ENCODE measurements at places on chromosomes 16 and 17. TPM values are rescaled to one million over a fixed set of nuclear protein-coding genes. Genes with fewer than 3 reads are reported as not detected.

The NPW gene
- total RNA-seq, result 15.3 TPM

The SMARCE1 gene
- 129 TPM for total RNA-seq

The SRL gene
- not detected for total RNA-seq

The SLC2A4 gene
- total RNA-seq, result 0.31 TPM

- DNase-seq, result no peak
- peaks cover 26% of the 10 kb centered on the region for H3K4me1 ChIP-seq
- no peak overlapping the region for H3K27ac ChIP-seq
These were observed 55.1 kb downstream of the SOX9 start for GRCh38 chr17:72175787-72176515.

DNA sequence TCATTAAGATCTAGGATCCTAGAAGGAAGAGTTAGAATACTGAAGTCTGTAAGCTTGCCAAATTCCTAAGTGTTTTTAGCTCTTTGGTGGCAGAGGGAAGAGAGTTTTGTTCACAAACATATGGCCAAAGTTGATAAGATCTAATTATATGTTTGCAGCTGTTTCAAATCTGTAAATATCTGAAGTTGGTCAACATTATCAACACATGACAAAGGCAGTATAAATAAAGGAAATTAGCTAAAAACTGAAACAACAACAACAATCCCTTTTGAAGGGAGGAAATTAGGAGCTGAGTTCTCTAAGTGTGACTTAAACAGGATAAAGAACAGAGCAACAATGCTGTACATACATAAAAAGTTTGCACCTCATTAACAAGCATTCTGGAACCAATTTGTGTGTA lies 208.7 kb downstream of the KCNJ2 start:
- no peaks in the 10 kb centered on the region for H3K27me3 ChIP-seq
- H3K4me3 ChIP-seq, result no peak overlapping the region
- H3K36me3 ChIP-seq, result no peaks in the 10 kb centered on the region
- no peak overlapping the region for H3K27ac ChIP-seq

- H3K4me1 ChIP-seq, result no peaks in the 10 kb centered on the region
- H3K27me3 ChIP-seq, result no peaks in the 10 kb centered on the region
- no peak overlapping the region for H3K4me3 ChIP-seq
- no peak overlapping the region for H3K27ac ChIP-seq
- no peaks in the 10 kb centered on the region for H3K36me3 ChIP-seq
- DNase-seq, result no peak
These were observed 16.2 kb upstream of the PVALEF start for GRCh38 chr17:81148986-81149533.

- no peak for DNase-seq
- H3K27ac ChIP-seq, result no peak overlapping the region
- no peaks in the 10 kb centered on the region for H3K4me1 ChIP-seq
- no peaks in the 10 kb centered on the region for H3K27me3 ChIP-seq
- H3K36me3 ChIP-seq, result no peaks in the 10 kb centered on the region
- H3K4me3 ChIP-seq, result no peak overlapping the region
These were observed 24.9 kb downstream of the ACSF3 start for GRCh38 chr16:89118361-89119165.

DNA sequence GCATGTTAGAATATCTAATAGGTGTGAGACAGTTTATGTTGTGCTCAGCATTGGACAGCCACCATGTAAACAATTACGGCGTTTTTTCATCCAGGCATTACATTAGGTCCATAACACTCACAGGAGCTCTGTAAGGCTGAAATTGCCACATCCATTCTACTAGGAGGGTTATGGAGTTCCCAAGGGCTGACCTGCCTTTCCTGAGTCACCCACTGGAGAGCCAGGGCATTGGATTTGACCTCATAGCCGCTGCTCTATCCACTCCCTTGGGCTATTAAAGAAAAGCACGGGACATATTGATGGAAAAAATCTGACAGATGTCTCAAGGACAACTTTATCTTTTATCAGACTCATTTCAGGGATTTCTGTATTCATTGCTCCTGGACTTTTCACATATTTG lies 306.3 kb upstream of the HSBP1 start:
- H3K27ac ChIP-seq, result no peak overlapping the region
- H3K36me3 ChIP-seq, result no peaks in the 10 kb centered on the region
- H3K4me1 ChIP-seq, result no peaks in the 10 kb centered on the region
- H3K4me3 ChIP-seq, result no peak overlapping the region
- no peaks in the 10 kb centered on the region for H3K27me3 ChIP-seq
- no peak for DNase-seq

DNA sequence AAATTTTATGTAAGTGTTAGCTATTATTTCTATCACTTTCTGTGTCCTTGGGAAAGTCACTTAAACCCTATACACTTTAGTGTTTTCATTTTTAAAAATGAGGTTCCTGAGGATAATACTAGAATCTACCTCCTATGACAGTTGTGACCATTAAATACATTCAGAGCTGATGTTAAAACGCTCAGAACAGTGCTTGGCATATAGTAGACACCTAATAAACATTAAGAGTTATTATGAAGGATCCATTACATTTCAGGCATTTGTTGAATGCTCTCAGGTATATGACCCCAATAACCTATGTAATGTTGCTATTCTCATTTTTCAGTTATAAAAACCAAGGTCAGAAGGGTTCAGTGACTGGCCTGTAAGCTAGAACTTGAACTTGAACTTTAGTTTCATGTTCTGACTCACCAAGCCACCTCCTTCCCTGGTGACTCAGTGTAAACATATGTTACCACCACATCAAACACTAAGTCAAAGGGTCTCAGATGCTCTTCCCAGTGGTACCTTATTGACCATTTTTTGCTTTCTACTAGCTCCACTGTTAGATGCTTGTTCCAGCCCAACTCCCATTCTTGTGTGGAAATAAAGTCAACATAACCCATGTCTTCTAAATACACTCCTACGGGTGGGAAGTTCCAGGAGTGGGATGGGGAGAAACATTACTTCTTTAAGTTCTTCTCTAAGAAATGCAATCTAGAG lies 47.6 kb downstream of the HSD17B2 start:
- H3K36me3 ChIP-seq, result no peaks in the 10 kb centered on the region
- H3K27me3 ChIP-seq, result no peaks in the 10 kb centered on the region
- H3K27ac ChIP-seq, result no peak overlapping the region
- no peaks in the 10 kb centered on the region for H3K4me1 ChIP-seq
- DNase-seq, result no peak

GRCh38 chr17:76056882-76057281 lies 15.4 kb downstream of the SRP68 start:
- H3K27me3 ChIP-seq, result no peaks in the 10 kb centered on the region
- no peak for DNase-seq
- peaks cover 25% of the 10 kb centered on the region for H3K36me3 ChIP-seq

DNA sequence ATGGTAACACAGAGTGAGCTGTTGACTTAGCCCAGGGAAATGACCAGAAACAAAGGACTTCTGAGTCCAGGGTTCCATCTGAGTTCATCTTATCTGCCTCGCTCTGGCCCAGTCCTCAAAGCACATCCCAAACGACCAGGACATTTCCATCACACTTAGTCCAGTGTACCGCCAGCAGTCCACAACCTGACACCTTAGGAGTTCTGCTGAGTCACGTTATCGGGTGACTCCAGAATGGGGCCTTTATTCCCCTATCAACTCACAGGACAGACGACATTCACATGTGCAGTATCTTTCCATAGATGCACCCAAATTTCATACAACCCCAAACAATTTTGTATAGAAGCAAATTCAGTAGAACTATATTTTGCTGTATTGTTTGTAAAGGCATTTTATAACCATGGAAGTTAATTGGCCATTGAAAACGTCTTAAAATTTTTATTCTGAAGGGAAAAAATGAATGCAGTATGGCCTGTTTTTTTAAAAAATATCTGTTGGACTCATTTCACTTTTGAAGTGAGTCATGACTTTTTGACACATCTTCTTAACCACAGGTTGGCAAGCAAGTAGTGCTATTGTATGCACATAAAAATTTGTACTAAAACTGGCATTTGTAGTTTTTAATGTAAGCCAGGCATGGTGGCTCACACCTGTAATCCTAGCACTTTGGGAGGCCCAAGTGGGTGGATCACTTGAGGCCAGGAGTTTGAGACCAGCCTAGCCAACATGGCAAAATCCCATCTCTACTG lies 46.3 kb downstream of the ZNF18 start:
- H3K4me1 ChIP-seq, result no peaks in the 10 kb centered on the region

- H3K36me3 ChIP-seq, result no peaks in the 10 kb centered on the region
- no peak for DNase-seq
- H3K4me3 ChIP-seq, result no peak overlapping the region
- H3K4me1 ChIP-seq, result no peaks in the 10 kb centered on the region
These were observed 20.6 kb downstream of the MYH10 start for GRCh38 chr17:8609910-8610309.

- H3K27ac ChIP-seq, result no peak overlapping the region
- peak overlapping the region; percentile 44 for H3K4me3 ChIP-seq
- no peaks in the 10 kb centered on the region for H3K27me3 ChIP-seq
- H3K36me3 ChIP-seq, result no peaks in the 10 kb centered on the region
- DNase-seq, result no peak
These were observed 560 bp downstream of the EFNB3 start for GRCh38 chr17:7705269-7706255.

- peak overlapping the region; percentile 46 for H3K27ac ChIP-seq
- peaks cover 11% of the 10 kb centered on the region for H3K4me1 ChIP-seq
- H3K27me3 ChIP-seq, result no peaks in the 10 kb centered on the region
- DNase-seq, result no peak
- H3K4me3 ChIP-seq, result no peak overlapping the region
These were observed 970 bp upstream of the DYNC1LI2 start for GRCh38 chr16:66752379-66752778.

GRCh38 chr16:4452674-4453073 lies 21.8 kb downstream of the NMRAL1 start:
- no peak overlapping the region for H3K4me3 ChIP-seq
- H3K27ac ChIP-seq, result no peak overlapping the region
- DNase-seq, result no peak
- peaks cover 4% of the 10 kb centered on the region for H3K36me3 ChIP-seq
- no peaks in the 10 kb centered on the region for H3K27me3 ChIP-seq

DNA sequence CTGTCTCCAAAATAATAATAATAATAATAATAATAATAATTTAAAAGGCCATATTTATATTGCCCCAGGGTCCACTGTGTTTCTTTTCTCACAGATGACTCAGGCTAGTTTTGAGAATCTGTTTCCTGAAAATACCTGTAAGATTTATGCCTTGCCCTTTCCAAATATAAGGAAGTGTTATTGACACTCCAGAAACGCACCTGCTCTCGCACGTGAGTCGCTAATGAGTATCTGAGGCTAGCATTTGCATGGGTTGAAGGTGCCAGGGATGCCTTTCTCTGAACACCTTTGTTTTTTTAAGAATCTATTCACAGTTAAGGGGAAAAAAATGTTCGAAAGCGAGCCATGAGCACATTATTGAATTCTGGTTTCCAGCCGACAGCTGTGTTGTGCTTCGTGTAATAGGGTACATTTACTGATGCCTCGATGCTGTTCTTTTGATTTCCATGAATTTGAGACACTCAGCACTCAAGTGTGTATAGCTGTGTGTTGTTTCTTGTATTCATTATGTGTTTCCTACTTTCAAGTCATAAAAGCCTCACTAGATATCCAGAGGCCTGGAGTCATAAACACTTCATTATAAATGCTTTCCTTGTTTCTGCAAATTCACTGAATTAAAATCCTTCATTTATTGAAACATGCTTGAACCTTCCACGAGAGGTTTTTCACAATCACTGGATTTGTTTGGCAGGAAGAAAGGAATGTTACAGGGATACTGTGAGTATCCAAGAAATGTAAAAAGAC lies 45.0 kb upstream of the NOL11 start:
- DNase-seq, result no peak
- H3K4me1 ChIP-seq, result no peaks in the 10 kb centered on the region
- no peak overlapping the region for H3K4me3 ChIP-seq
- no peaks in the 10 kb centered on the region for H3K36me3 ChIP-seq

Measured in Panc1 (cell line).